Esophagus muscularis mucosa (tissue), 4 donors: ENCODE measurements at places on chromosomes 7 and 10. TPM values are rescaled to one million over a fixed set of nuclear protein-coding genes. Genes with fewer than 3 reads are reported as not detected.

DNA sequence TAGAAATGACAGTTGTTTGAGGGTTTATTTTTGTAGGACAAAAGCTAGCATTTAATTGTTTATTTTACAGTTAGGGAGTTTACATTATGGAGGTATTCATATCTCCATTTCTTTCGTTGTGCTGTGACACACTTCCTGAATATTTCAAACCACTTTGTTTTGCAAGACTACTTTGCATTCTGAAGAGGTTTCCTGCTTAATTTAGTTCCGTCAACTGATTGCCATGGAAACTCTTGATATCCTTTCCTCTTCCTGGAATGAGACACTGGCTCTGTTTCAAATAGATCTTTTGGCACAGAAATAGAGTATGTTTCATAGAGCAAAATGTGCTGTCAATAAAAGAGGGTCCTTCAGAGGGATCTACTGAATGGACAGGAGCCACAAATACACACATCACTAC lies 159.5 kb upstream of the AGR3 start:
- H3K4me3 ChIP-seq, result no peak overlapping the region
- no peaks in the 10 kb centered on the region for H3K27me3 ChIP-seq
- no peaks in the 10 kb centered on the region for H3K36me3 ChIP-seq

- peaks cover under 1% of the 10 kb centered on the region for H3K4me1 ChIP-seq
- H3K36me3 ChIP-seq, result no peaks in the 10 kb centered on the region
- no peak overlapping the region for H3K27ac ChIP-seq
- no peak overlapping the region for H3K4me3 ChIP-seq
- DNase-seq, result peak; percentile 81
These were observed 228.1 kb upstream of the PFKP start for GRCh38 chr10:2839081-2839725.

- H3K4me3 ChIP-seq, result no peak overlapping the region
- no peak overlapping the region for H3K27ac ChIP-seq
- peaks cover 54% of the 10 kb centered on the region for H3K27me3 ChIP-seq
- H3K36me3 ChIP-seq, result no peaks in the 10 kb centered on the region
- DNase-seq, result no peak
These were observed 2.7 kb downstream of the AOC1 start for GRCh38 chr7:150855046-150855445.

C10orf62 gene
- not detected for total RNA-seq

GRCh38 chr7:86942081-86942480 lies 117.4 kb downstream of the ELAPOR2 start:
- no peak for DNase-seq
- H3K36me3 ChIP-seq, result peaks cover 10% of the 10 kb centered on the region
- no peaks in the 10 kb centered on the region for H3K27me3 ChIP-seq
- no peak overlapping the region for H3K27ac ChIP-seq

DNA sequence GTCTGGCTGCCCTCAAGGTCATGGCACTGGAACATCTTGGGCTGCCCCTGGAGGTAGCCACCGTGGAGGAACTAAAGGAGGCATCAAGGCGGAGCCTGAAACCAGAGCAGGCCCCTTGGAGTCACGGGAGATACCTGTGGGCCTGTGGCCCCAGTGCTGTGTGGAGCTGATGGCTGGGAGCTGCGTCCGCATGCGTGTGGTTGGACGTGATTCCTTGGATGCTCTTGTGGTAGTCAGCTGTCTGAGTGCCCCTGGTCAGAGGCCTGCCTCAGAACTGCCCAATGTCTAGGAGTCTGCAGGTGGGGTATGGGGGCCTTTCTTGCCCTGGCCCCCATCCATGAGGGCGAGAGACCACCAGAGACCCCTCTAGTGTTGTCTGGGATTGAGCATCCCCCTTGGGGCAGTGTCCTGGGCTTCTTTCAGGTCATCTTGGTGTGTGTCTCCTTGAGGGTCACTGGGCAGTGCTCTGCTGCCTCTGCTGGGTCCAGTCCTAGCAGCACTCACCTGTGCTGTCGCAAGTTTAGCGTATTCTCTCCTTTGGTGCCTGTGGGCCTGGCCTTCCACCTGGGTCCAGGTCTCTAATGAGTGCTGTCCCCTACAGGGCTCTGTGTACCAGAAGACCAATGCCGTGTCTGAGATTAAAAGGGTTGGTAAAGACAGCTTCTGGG lies 8.1 kb downstream of the PGAM2 start:
- H3K27me3 ChIP-seq, result no peaks in the 10 kb centered on the region
- H3K4me1 ChIP-seq, result no peaks in the 10 kb centered on the region
- H3K36me3 ChIP-seq, result peaks cover 96% of the 10 kb centered on the region
- DNase-seq, result no peak

EIF4EBP2 gene
- 73.6 TPM for total RNA-seq

DNA sequence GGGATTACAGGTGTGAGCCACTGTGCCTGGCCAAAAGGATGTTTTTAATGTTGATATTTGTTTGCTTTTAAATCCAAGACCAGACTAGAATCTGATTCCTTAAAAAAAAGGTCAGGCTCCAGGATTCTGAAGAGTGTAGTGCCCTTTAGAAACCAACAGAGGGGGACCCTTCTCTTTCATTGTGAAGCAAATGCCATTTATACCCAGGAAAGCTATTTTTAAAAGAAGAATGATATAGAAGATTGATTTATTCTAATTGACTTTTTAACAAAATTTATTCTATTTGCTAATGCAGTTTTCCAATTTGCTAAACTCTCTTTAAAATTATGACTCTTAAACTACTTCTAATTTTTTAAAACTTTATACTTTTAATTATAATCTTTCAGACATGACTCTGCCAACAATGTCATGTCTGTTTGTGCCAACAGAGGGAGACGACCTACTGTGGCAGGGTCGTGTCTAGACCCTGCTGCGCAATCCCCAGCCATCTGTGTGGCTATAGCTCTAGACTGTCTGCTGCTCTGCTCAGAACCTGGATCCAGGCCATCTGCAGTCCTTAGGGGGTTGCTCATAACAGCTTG lies 201.0 kb upstream of the IMMP2L start:
- no peak for DNase-seq
- peaks cover 20% of the 10 kb centered on the region for H3K36me3 ChIP-seq
- no peaks in the 10 kb centered on the region for H3K27me3 ChIP-seq
- H3K4me3 ChIP-seq, result no peak overlapping the region

DNA sequence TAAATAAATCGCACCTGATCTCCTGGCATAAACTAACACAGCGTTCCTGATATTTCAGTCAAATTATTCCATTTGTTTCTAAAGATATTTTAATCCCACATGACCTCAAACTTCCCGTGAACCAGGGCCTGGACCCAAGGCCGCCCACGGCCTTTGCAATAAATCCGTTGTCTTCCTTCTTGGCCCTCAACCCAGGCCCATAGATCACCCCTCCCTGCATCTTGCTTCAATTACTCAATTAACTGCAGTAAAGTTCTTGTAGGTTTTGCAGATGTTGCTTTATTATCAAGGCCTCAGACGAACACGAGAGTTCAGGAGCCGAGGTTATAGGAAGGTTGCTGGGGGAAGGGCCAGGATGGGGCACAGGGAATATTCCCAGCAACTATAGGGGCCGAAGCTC lies 249.4 kb downstream of the RAB11FIP2 start:
- no peaks in the 10 kb centered on the region for H3K36me3 ChIP-seq
- no peaks in the 10 kb centered on the region for H3K27me3 ChIP-seq
- DNase-seq, result no peak
- H3K4me3 ChIP-seq, result no peak overlapping the region
- no peaks in the 10 kb centered on the region for H3K4me1 ChIP-seq

OR2A1 gene
- total RNA-seq, result 0.26 TPM

- H3K36me3 ChIP-seq, result peaks cover 2% of the 10 kb centered on the region
- peak overlapping the region; percentile 86 for H3K27ac ChIP-seq
- no peak for DNase-seq
- peaks cover 28% of the 10 kb centered on the region for H3K4me1 ChIP-seq
- H3K4me3 ChIP-seq, result peak overlapping the region; percentile 98
These were observed 670 bp upstream of the AGK start for GRCh38 chr7:141550386-141551093.

PTPRZ1 gene
- 6.9 TPM for total RNA-seq

DNA sequence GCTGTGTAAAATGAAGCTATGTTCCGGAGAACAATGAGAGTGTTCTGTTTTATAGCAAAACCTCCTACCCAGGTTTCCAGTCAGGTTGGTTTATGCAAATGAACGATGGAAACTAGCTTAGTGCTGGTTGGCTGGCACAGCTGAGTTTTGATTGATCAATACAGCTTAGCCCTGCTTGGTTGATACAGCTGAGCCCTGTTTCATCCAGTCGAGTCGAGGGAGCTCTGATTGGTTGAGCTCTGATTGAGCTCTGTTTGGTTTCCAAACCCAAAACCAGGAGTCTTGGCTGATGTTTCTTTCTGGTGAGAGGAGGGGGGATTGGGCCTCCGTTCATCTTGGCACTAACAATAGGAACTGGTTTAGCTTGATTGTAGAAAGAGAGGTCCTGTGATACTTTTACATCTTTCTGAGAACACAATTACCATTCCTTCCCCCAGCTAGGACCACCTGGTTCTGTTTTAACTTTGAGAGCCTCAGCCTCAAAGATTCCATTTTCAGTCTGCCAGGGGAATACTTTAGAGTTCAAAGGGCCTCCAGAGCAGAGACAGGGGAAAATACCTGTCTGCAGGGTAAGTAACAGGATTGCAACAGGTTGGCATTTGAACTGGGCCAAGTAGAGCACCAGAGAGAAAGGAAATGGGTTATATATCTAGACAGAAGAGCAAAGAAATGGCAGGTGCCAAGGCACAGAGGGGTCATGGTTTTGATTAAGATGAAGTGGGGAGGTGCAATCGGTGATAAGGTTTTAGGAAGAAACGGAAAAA lies 210.9 kb downstream of the GRM8 start:
- H3K4me1 ChIP-seq, result no peaks in the 10 kb centered on the region
- H3K27ac ChIP-seq, result no peak overlapping the region
- H3K4me3 ChIP-seq, result no peak overlapping the region
- H3K27me3 ChIP-seq, result no peaks in the 10 kb centered on the region
- H3K36me3 ChIP-seq, result no peaks in the 10 kb centered on the region

NUTM2D gene
- total RNA-seq, result 2.3 TPM

GRCh38 chr7:47757921-47758411 lies 176.1 kb upstream of the TNS3 start:
- H3K27ac ChIP-seq, result peak overlapping the region; percentile 41
- H3K36me3 ChIP-seq, result no peaks in the 10 kb centered on the region
- DNase-seq, result no peak
- H3K27me3 ChIP-seq, result no peaks in the 10 kb centered on the region

TAS2R16 gene
- total RNA-seq, result not detected

PIK3CG gene
- 1.8 TPM for total RNA-seq

- no peak for DNase-seq
- H3K36me3 ChIP-seq, result no peaks in the 10 kb centered on the region
- no peak overlapping the region for H3K27ac ChIP-seq
- no peaks in the 10 kb centered on the region for H3K27me3 ChIP-seq
- H3K4me1 ChIP-seq, result no peaks in the 10 kb centered on the region
These were observed 536.5 kb downstream of the PTPRN2 start for GRCh38 chr7:158050978-158051651.

GRCh38 chr7:26664274-26664673 lies 200.1 kb downstream of the SKAP2 start:
- no peaks in the 10 kb centered on the region for H3K27me3 ChIP-seq
- no peaks in the 10 kb centered on the region for H3K36me3 ChIP-seq
- H3K4me3 ChIP-seq, result no peak overlapping the region
- no peak overlapping the region for H3K27ac ChIP-seq
